ENCODE measurements at places on chromosomes 5 and 9. TPM values are rescaled to one million over a fixed set of nuclear protein-coding genes. Genes with fewer than 3 reads are reported as not detected.

SAP30L gene
- total RNA-seq = 25.3 TPM

DPYSL3 gene
- 925 TPM for total RNA-seq

ARHGEF37 gene
- total RNA-seq = 0.49 TPM

PCDHA2 gene
- total RNA-seq = 8.4 TPM

PCDHA7 gene
- total RNA-seq = 8.1 TPM

PRLR gene
- 1.5 TPM for total RNA-seq

SAPCD2 gene
- 1.5 TPM for total RNA-seq

PDLIM4 gene
- 6.9 TPM for total RNA-seq

CCDC107 gene
- total RNA-seq = 7.9 TPM

TTC16 gene
- not detected for total RNA-seq

ST8SIA4 gene
- 38.8 TPM for total RNA-seq

FGF1 gene
- total RNA-seq = 6.1 TPM

SOHLH1 gene
- not detected for total RNA-seq

FLT4 gene
- 2.0 TPM for total RNA-seq

FOXB2 gene
- not detected for total RNA-seq

LPAR1 gene
- 13.0 TPM for total RNA-seq

TAF11L5 gene
- total RNA-seq = not detected

ZBED3 gene
- 3.2 TPM for total RNA-seq

HNRNPAB gene
- 44.0 TPM for total RNA-seq

TJP2 gene
- 5.9 TPM for total RNA-seq

SCGB3A2 gene
- total RNA-seq = not detected

FOXD4 gene
- 0.74 TPM for total RNA-seq

MEIKIN gene
- total RNA-seq = not detected

RFESD gene
- total RNA-seq = 0.98 TPM

GFI1B gene
- total RNA-seq = under 0.01 TPM

KCNN2 gene
- 15.0 TPM for total RNA-seq

CRB2 gene
- 5.4 TPM for total RNA-seq

SPATA9 gene
- total RNA-seq = 0.98 TPM

RECK gene
- total RNA-seq = 8.6 TPM

NOL8 gene
- 20.2 TPM for total RNA-seq

LECT2 gene
- total RNA-seq = not detected

RALGDS gene
- total RNA-seq = 92.0 TPM

SHOC1 gene
- total RNA-seq = not detected

PCDHGB3 gene
- total RNA-seq = 11.1 TPM

FCN2 gene
- not detected for total RNA-seq

ENTPD2 gene
- total RNA-seq = 0.25 TPM

GHR gene
- total RNA-seq = 1.7 TPM

KIF12 gene
- 0.49 TPM for total RNA-seq

SPATA31A3 gene
- not detected for total RNA-seq

ADAMTS2 gene
- 1.7 TPM for total RNA-seq
